Type B pancreatic cell (in vitro differentiated cells): ENCODE measurements at places on chromosomes 11 and 22.

- no peaks in the 10 kb centered on the region for H3K4me1 ChIP-seq
- no peaks in the 10 kb centered on the region for H3K27me3 ChIP-seq
- H3K4me3 ChIP-seq = no peak overlapping the region
- no peak overlapping the region for H3K27ac ChIP-seq
These were observed 48.4 kb downstream of the DDX10 start for GRCh38 chr11:108713076-108713790.

DNA sequence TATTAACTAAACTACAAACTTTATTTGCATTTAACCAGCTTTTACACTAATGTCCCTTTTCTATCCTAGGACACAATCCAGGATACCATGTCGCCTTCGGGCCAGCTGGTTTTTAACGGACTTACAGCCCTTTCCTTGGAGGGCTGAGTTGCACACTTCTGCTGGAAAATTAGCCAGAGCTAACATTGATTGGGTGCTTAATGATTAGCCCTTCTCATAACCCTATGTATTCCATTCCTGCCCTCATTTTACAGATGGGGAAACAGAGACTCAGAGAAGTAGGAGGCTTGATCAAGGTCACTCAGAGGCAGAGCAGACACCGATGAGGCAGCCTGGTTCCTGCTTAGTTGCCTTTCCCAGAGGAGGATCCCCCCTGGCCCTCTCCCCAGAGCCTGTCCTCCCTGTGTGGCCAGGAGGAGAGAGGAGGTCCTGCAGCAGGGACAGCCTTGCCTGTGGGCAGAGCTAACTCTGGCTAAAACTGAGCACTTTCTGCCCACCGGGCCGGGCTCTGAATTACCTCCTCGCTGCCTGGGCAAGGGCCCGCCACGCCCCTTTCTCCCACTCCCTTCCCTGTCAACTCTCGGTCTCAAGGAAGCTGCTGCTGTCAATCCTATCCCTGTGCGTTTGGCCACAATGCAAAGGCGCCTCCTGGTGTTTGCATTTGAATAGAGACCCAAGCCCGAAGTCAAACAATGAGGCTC, 59.6 kb upstream of the PAX6 start:
- H3K36me3 ChIP-seq = no peaks in the 10 kb centered on the region
- peaks cover 24% of the 10 kb centered on the region for H3K27me3 ChIP-seq

DNA sequence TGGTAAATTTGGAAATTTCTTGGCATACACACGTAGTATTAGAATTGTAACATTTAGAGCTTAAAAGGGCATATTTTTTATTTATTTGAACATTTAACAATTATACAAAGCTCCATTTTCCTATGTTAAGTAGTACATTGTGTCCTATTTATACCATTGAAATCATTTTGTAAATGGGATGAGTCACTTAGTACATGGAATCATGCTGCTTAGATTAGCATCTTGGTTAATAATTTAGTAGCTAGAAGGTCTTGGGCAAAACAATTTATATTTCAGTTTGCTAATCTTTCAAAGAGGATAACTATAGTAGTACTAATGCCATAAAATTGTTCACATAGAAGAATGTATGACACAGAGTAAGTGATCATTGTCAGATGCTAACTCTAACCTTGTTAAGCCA, 450.1 kb upstream of the LUZP2 start:
- H3K27me3 ChIP-seq = no peaks in the 10 kb centered on the region
- H3K4me1 ChIP-seq = no peaks in the 10 kb centered on the region
- H3K4me3 ChIP-seq = no peak overlapping the region
- peaks cover 5% of the 10 kb centered on the region for H3K36me3 ChIP-seq
- DNase-seq = no peak

- peaks cover 15% of the 10 kb centered on the region for H3K4me1 ChIP-seq
- DNase-seq = no peak
- H3K27ac ChIP-seq = no peak overlapping the region
- no peaks in the 10 kb centered on the region for H3K36me3 ChIP-seq
- peaks cover 3% of the 10 kb centered on the region for H3K27me3 ChIP-seq
These were observed 89.2 kb upstream of the CRTAM start for GRCh38 chr11:122749005-122749687.

DNA sequence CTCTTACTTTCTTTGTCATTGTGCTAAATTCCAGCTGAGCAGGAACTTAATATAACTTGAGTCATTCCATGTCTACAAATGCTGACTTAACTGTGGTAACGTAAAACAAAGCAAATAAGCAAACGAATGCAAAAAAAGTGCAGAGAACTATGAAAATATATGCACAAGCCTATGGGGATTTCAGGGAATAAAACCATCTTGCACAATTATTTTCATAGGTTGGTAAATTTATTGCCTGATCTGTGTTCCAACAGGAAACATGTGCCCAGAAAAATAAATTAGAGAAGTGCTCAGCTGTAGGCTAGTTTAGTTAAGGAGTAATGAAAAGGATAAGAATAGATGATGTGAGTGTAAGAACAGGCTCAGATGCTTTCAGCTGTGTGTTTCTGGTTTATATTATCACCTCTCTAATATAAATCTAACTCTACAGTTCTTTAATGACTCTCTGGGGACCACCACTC, 1169.3 kb downstream of the LRRC4C start:
- H3K27ac ChIP-seq = peak overlapping the region; percentile 15
- DNase-seq = no peak
- H3K4me3 ChIP-seq = peak overlapping the region; percentile 92
- peaks cover 28% of the 10 kb centered on the region for H3K27me3 ChIP-seq
- H3K36me3 ChIP-seq = no peaks in the 10 kb centered on the region
- peaks cover 26% of the 10 kb centered on the region for H3K4me1 ChIP-seq
